CD4-positive, alpha-beta memory T cell (primary cell): ENCODE measurements at places on chromosomes 12 and 14. TPM values are rescaled to one million over a fixed set of nuclear protein-coding genes. Genes with fewer than 3 reads are reported as not detected.
A peak's percentile ranks its signal among the peaks of the same experiment; 100 is the strongest.

The CLEC4C gene
- total RNA-seq: not detected

- H3K4me3 ChIP-seq: no peak overlapping the region
- no peaks in the 10 kb centered on the region for H3K27me3 ChIP-seq
- no peak for DNase-seq
Observed at GRCh38 chr12:23880988-23881387, 68.5 kb downstream of the SOX5 start.

DNA sequence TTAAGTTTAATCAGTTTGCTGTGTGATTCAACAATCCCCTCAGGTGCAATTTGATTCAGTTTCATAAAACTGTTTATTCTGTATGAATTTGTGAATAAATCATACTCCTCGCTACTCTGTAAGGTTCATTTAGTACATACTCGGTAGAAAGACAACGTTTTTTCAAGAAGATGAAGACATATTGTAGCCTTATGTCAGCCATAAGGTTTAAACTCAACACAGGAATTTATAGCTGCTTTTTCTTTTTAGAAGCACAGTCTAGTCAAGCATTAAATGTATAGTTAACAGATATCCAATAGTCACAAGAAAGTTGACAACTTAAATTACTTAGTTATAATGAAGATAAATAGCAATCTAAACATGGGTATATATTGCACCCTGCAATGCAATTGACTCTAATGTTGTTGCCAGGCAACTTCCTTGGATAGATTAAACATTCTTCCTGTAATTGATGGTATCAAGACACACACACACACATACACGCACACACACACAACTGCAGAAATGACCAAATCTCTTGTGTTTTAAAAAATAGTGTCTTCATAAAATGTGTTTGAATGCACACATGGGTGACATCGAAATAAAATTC, 151.5 kb upstream of the MGAT4C start:
- H3K27ac ChIP-seq: no peak overlapping the region
- no peaks in the 10 kb centered on the region for H3K27me3 ChIP-seq
- H3K36me3 ChIP-seq: no peaks in the 10 kb centered on the region

The PRB2 gene
- total RNA-seq: not detected

DNA sequence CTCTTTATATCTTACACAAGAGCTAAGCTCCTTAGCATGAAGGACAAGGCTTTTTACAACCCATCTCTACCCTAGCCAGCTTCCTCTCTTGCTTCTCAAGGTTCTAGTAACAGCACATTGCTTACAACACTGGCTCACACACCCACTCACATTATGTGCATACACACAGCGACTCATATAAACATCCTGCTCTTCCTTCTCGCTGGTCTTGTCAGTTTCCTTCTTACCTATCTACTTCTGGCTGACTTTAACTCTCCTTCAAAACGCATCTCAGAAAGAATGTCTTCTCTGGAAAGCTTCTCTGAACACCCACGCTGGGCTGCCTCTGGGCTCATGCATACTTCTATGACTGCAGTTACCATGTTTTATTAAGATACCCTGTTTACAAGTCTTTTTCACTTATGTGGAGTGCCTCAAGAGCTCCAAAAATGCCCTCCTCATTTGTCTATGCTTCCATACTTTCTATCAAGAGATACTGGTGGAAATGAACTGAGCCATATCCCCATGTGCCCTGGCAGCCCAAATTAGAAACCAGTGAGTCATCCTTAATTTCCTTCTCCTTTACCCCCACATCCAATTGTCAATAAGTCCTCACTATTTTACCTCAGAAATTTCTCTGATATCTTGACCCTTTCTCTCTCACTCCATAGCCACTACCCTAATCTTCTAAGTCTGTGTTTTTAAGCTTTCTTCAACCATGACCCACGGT, 126.9 kb upstream of the KRAS start:
- no peaks in the 10 kb centered on the region for H3K36me3 ChIP-seq
- DNase-seq: peak; percentile 48
- no peak overlapping the region for H3K4me3 ChIP-seq
